ENCODE measurements at places on chromosomes 12 and 14. TPM values are rescaled to one million over a fixed set of nuclear protein-coding genes. Genes with fewer than 3 reads are reported as not detected.

The KRT71 gene
- total RNA-seq: not detected

The CLEC4A gene
- total RNA-seq: 8.2 TPM

The KLRK1 gene
- total RNA-seq: 45.4 TPM

The SHMT2 gene
- total RNA-seq: 52.2 TPM

The NUAK1 gene
- total RNA-seq: 2.9 TPM

The PDZRN4 gene
- 0.35 TPM for total RNA-seq

DNA sequence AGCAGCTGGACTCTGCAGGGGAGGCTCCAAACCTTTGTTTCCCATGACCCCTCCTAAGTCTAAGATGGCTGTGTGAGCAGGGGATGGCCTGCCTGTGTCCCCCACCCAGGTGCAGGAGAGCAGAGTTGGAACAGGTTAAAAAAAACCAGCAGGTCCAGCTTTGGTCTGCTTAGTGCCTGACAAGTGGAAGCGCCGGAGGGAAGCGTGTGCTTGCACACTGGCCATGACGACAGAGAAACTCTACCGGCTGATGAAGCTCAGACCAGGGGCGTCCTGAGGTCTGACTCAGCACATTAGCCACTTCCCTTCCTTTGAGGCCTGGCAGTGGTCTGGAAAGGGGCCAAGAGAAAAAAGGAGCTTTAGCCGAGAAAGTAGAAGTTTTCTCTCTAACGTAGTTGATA, 280.1 kb downstream of the VRK1 start:
- H3K27me3 ChIP-seq: no peaks in the 10 kb centered on the region
- no peaks in the 10 kb centered on the region for H3K4me1 ChIP-seq
- DNase-seq: no peak
- no peak overlapping the region for H3K4me3 ChIP-seq
- no peaks in the 10 kb centered on the region for H3K36me3 ChIP-seq

DNA sequence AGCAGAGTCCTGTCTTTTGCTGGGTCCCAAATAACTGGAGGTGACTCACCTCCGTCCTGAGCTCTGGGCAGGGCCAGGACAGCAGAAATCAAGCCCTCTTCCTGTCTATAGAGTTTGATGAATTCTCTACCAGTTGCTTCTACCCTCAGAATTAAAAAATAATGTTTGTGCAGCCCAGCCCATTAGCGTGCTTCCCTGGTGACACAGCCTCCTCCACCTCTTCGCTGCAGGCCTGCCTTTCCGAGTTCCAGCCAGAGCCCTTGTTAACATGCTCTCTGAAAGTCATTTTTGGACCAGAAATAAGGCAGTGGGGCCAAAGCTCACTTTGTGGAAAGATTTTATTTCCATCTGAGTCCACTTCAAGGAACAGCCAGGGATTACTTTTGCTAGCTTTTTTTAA, 94.0 kb downstream of the TBX5 start:
- H3K4me3 ChIP-seq: no peak overlapping the region
- H3K27ac ChIP-seq: no peak overlapping the region
- DNase-seq: no peak

- no peak for DNase-seq
- no peak overlapping the region for H3K4me3 ChIP-seq
- no peaks in the 10 kb centered on the region for H3K4me1 ChIP-seq
- H3K36me3 ChIP-seq: no peaks in the 10 kb centered on the region
- no peaks in the 10 kb centered on the region for H3K27me3 ChIP-seq
Measured at GRCh38 chr12:97276661-97277429, 185.8 kb upstream of the RMST start.

DNA sequence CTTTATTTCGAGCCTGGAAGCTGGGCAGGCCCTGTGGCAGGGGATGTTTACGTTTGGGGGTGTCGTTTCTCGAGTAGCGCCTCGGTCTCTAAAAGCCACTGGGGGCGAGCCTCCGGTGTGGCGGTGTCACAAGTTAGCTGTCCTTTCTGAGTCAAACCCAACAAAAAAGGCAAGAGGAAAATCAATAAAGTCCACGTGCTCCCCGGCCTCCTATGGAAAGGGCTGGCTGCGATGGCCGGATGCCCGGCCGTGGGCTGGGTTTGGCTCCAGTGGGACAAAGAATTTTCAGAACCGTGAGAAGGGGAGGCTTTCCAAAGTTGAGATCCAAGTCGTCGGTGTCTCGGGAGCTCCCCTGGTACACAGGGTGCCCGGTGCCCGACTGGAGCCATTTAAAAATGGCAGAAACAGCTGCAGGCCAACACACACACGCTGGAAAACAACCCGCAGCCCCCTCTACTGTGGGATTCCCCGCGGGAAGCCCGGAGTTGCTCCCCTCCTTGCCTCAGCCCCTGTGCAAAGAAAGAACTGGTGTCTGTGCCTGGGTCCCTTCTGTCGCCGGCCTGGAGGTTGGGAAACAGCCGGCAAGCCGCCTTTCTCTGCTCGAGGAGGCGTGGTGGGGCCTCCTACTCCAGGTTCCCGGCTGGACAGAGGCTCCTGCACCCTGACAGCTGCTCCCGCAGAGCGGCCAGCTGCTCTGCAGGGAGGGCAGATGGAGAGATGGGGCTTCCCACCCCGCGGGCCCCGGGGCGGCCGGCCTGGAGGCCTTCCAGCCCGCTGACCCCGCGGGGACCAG, 1.9 kb downstream of the BCL7A start:
- peak overlapping the region; percentile 63 for H3K4me3 ChIP-seq
- peak overlapping the region; percentile 81 for H3K27ac ChIP-seq
- no peaks in the 10 kb centered on the region for H3K27me3 ChIP-seq
- DNase-seq: peak; percentile 79
- no peaks in the 10 kb centered on the region for H3K36me3 ChIP-seq
- H3K4me1 ChIP-seq: peaks cover 41% of the 10 kb centered on the region

DNA sequence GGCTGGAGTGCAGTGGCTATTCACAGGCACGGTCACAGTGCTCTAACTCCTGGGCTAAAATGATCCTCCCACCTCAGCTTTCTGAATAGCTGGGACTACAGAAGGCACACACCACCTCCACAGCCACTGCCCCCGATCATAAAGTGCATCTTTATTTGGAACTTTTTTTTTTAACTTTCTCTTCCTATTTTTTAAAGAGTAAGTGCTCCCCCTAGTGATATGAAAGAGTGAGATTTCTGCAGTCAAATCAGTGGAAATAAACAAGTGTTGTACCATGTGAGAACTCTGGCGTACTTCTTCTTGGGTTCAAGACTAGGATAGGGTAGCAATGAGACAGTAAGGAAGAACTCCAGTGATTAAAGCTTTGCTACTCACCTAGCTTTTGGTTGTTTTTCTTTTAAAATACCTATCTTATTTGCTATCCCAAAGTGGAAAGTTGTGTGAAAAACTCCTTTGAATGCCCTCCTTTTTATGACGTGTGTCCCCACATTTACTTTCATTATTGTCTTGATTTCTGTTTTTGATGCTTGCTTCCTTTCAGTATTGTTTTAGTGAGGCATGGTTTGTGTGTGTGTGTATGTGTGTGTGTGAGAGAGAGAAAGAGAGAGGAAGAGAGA, 6.6 kb downstream of the PPP4R4 start:
- peaks cover 37% of the 10 kb centered on the region for H3K27me3 ChIP-seq
- H3K4me3 ChIP-seq: no peak overlapping the region
- peaks cover 7% of the 10 kb centered on the region for H3K4me1 ChIP-seq
- DNase-seq: no peak

- H3K27ac ChIP-seq: peak overlapping the region; percentile 90
- H3K4me3 ChIP-seq: no peak overlapping the region
- peaks cover 16% of the 10 kb centered on the region for H3K4me1 ChIP-seq
- no peaks in the 10 kb centered on the region for H3K36me3 ChIP-seq
Measured at GRCh38 chr12:14962797-14963196, 1.4 kb upstream of the ARHGDIB start.

GRCh38 chr14:87261621-87262020, 731.4 kb downstream of the GALC start:
- no peak overlapping the region for H3K4me3 ChIP-seq
- no peaks in the 10 kb centered on the region for H3K4me1 ChIP-seq
- H3K27ac ChIP-seq: no peak overlapping the region
- H3K27me3 ChIP-seq: no peaks in the 10 kb centered on the region
- DNase-seq: no peak

GRCh38 chr14:69772082-69773017, 5.4 kb downstream of the SRSF5 start:
- DNase-seq: no peak
- peaks cover 88% of the 10 kb centered on the region for H3K36me3 ChIP-seq
- no peaks in the 10 kb centered on the region for H3K27me3 ChIP-seq
- peaks cover 69% of the 10 kb centered on the region for H3K4me1 ChIP-seq
- no peak overlapping the region for H3K27ac ChIP-seq

DNA sequence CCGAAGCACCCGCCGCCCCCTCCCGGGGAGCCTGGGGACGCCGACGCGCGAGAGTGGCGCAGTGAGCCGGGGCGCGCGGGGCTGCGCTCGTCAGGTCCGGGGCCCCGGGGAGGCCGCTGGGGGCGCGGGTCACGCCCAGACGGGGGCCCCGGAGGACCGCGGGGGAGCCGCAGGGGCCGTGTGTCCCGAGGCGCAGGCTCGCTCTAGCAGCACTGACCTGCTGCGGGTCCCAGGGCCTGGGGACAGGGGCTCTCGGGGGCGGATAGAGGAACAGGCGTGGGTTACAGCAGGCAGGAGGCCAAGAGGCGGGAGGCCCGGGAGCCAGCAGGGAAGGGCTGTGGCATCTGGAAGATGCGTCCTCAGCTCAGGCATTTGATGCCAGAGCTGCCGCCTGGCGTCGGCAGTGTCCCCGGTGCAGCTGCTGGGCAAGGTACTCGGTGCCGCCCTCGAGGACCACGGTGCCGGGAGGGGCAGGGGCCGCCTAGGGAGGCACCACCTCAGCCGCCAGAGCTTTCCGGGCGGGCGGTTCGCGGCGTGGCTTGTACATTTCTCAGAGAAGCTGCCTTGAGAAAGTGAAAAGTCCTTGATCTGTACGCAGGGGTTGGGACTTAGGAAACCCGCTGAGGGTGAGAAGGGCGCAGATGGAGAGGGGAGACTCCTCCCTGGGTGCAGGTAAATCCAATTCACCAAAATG, 1.2 kb downstream of the WNT5B start:
- peaks cover 32% of the 10 kb centered on the region for H3K27me3 ChIP-seq
- H3K4me3 ChIP-seq: peak overlapping the region; percentile 44
- no peaks in the 10 kb centered on the region for H3K36me3 ChIP-seq
- no peak overlapping the region for H3K27ac ChIP-seq
- peaks cover 29% of the 10 kb centered on the region for H3K4me1 ChIP-seq
- peak; percentile 84 for DNase-seq

DNA sequence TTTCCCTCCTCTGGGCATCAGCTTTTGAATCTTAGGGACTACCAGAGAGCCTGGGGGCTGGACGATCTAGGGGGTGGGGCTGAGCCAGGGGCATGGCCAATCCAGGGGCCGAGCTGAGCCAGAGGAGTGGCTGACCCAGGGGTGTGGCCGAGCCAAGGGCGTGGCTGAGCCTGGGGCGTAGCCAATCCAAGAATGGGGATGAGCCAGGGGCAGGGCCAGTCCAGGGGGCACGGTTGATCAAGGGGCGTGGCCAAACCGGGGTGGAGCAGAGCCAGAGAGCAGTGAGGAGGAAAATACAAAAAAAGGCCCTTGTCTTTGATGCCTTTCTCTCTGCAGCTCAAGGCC, 219.3 kb upstream of the NOS1 start:
- no peak overlapping the region for H3K4me3 ChIP-seq
- no peak for DNase-seq
- H3K4me1 ChIP-seq: no peaks in the 10 kb centered on the region
- no peaks in the 10 kb centered on the region for H3K27me3 ChIP-seq
- H3K36me3 ChIP-seq: no peaks in the 10 kb centered on the region

- no peak overlapping the region for H3K4me3 ChIP-seq
- no peak for DNase-seq
- no peaks in the 10 kb centered on the region for H3K27me3 ChIP-seq
- no peak overlapping the region for H3K27ac ChIP-seq
- H3K36me3 ChIP-seq: no peaks in the 10 kb centered on the region
Measured at GRCh38 chr14:100602621-100603230, 15.5 kb upstream of the BEGAIN start.

Data from spleen (tissue), 13 donors.